ENCODE measurements at places on chromosomes 1 and 21.

GRCh38 chr1:210405316-210405715 lies 76.6 kb downstream of the HHAT start:
- no peak for DNase-seq

DNA sequence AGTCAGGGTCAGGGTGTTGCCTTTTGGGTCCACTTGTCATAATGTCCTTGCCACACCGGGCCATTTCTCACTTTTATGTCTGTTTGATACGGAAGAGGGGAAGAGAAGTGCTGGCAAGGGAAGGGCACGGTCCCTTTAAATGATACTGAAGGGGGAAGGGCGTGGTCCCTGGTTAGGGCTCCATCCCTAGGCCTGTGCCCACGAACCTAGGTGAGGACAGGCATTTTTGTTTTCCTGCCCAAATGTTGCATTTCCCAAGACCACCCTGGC lies 25.2 kb downstream of the B3GALT5 start:
- DNase-seq: no peak

- no peak for DNase-seq
Observed at GRCh38 chr1:185427776-185428175, 110.7 kb upstream of the IVNS1ABP start.

GRCh38 chr1:18058981-18059605 lies 48.5 kb upstream of the IGSF21 start:
- DNase-seq: no peak

DNA sequence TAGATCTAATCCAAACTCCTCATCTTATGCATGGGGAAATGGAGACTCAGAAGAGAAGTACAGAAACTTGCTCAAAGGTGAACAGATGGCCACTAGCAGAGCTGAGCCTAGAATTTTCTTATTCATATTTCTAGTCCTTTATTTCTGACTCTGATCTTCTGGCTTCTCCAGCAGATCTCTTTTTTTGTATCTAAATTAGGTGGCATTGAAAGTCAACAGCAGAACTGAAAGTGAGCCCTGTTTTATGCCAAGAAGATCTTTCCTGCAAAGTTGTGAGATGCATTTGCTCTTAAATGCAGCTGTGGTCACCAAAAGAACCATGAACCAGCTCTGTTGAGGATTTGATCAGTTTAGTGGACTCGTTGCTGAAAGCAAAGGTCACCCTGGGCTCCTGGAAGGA lies 75.5 kb downstream of the KAZN start:
- no peak for DNase-seq

DNA sequence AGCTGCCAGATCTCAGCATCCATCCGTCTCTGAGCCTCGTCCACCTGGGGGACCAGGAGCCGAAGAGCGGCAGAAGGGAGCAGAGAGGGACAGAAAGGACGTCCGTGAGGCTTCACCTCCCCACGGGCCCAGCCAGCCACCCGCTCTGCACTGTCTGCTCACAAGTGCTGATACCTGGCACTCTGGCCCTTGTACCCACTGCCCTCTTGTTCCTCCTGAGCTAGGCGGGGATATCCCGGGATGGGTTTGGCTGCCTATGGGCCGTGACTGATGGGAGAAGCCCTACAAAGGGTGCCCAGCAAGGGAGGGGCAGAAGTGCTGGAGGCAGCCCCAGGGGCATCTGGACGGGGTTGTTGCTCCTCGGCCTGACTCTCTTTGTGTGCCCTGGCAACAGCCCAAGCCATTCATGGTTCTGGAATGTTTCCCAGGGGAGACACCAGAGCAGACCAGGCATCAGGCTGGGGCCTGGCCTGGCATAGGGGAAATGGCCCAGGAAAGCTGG lies 57.6 kb downstream of the LDLRAD2 start:
- no peak for DNase-seq

DNA sequence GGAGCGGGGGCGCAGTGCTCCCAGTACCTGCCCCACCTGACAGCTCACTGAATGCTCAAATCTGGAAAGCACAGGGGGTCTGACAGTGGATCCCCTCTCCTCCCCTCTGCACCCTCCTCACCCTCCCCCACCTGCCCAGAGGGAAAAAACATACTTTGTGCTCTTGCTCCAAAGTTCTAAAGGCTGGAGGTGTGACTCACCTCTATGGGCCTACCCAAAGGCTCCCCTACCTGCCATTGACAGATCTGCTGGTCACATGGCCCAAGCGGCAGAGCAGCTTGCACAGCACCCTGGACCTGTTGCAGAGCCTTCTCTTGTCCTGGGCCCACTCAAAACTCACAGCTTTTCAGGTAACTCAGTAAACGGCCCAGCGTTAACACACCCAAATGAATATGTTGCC lies 55.7 kb downstream of the ADSS2 start:
- DNase-seq: no peak

DNA sequence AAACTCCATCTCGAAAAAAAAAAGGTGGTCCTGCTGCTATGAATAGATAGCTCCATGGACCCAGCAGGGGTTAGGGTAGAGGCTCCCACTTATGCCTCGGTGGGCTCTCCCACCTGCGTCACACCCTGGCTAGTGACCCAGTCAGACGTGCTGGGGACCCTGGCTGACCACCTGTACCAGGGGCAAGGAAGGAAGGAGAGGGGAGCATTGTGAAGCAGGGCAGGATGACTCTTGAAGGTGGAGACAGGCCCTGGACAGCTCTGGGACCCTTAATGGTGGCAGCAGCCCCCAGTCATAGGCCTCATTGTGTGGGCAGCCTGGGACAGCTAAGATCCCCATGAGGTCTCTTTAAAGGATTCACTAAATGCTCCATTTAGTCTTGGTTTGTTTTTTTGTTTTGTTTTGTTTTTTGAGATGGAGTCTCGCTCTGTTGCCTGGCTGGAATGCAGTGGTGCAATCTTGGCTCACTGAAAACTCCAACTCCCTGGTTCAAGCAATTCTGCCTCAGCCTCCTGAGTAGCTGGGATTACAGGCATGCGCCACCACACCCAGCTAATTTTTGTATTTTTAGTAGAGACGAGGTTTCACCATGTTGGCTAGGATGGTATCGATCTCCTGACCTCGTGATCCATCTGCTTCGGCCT lies 10.4 kb upstream of the SNAPIN start:
- no peak for DNase-seq

GRCh38 chr1:164754088-164754600 lies 195.2 kb downstream of the PBX1 start:
- no peak for DNase-seq

- no peak for DNase-seq
Observed at GRCh38 chr1:63619558-63619957, 26.3 kb downstream of the PGM1 start.

GRCh38 chr21:42125571-42126544 lies 54.7 kb downstream of the UMODL1 start:
- no peak for DNase-seq

DNA sequence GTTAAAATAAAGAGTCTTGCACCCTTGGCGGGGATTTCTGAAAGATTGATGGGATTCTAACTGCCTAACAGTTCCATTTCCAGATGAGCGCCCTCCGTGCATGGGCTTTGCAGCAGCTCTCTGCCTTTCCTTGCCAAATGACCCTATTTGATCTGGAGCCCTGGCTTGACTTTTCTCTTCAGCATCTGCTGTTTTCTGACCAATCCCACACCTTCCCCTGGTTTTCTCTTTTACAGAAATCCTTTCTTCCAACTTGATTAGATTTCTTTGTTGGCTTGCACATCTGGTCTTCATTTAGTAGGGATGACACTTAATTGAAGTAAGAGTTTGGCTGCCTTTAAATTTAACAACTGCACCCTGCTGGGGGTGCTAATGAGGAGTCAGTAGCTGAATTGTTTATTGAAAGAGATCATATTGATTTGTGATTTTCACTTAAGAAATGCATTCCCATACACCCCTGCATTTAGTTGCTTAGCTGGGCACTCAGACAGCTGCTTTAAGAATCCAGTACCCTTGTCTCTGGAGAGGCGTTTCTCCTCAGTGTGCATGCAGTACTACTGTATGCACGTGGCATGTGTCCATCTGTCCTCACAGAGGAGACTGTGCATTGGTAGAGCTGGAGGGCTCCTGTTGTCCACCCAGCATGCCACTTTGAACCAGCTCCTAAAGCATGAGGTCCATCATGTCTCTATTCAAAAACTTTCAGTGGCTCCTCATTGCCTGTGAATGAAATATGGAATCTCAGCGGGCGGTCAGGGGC lies 99.7 kb downstream of the NOS1AP start:
- no peak for DNase-seq

Data from T-helper 2 cell (primary cell).